ENCODE measurements at places on chromosomes 11 and 22.

DNA sequence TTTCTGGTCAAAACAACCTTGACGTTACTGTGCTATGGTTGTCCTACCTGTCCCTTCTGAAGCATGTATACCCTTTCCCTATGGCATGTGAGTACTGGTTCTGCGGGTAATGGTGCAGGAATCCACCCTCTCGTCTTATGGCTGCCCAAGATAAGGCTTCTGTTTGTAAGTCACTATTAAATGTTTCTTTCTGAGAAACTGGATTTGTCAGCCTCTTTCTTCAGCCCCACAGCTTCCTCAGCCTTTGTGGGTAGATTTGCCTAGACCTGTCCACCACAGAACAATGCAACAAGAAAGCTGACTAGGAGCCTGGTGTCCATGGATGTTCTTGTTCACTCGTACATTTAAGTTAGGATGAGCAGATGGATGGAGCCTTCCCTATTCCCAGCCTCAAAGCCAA is 14.4 kb downstream of the MMP7 start:
- no peak for DNase-seq

DNA sequence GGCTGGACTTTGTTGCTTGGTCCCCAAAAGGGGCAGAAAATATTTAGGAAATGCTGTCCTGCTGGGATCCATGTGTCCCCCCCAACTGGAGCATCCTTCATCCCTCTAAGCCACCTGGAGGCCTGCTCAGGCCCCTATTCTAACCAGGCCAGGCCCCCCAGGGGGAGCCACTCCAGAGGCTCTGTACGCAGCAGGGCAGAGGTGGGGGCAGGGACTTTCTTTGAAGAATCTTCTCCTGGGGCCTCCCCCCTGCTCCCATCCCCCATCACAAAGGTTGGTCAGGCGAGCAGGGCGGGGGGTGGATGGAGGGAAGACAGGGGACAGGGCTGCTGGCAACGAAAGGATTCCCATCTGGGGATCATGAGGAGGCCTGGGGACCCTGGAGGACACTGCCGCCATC is 170.8 kb downstream of the MN1 start:
- DNase-seq, result no peak

DNA sequence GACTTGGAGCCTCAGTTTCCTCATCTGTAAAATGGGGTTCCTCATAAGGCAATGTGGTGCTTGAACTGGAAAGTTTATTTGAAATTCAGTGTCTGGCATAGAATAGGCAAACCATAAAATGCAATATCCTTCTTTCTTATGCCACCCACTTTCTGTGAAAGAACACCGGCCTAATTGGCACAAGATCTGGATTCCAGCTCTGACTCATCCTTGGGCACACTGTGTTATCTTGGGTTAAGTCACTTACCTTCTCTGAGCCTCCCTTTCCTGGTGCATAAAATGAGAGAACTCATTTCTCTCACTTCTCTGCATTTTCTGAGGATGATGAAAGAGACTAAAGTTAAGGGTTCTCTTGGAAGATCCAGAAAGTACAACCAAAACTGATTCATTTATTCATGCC is 5.1 kb downstream of the INSC start:
- DNase-seq, result no peak

DNA sequence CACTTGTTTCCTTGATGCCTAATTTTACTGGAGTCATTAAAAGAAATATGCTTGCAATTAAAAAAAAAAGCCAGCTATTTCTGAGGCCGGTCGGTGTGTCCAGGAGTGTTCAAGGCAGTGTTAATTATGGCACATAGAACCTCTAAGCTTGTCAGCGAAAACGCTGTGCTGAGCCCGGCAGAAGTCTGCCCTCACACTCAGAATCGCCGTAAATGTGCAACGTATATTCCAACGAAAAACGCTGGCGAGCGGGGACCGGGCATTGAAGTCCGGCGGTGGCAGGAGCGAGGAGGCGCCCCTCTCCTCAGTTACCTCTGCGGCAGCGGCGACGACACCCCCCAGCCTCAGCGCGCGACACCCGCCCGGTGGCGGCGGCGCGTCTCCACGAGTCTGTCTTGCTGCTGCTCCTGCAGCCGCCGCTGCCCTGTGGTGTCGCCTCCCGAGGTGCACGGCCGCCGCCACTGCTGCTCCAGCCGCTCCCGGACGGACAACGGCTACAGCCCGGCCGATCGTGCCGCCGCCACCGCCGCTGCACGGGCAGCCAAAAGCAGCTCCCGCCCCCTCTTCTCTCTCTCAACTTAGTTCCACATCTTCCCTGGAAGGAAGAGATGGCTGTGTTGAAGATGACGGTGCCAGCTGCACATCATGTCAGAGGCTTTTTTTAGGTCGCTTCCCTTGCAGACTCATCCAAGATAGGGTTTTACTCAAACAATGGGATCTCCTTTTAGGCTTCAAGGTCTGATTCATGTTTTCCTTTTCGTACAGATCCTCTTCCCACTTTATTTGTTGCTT is 56.0 kb downstream of the JAM3 start:
- no peak for DNase-seq

DNA sequence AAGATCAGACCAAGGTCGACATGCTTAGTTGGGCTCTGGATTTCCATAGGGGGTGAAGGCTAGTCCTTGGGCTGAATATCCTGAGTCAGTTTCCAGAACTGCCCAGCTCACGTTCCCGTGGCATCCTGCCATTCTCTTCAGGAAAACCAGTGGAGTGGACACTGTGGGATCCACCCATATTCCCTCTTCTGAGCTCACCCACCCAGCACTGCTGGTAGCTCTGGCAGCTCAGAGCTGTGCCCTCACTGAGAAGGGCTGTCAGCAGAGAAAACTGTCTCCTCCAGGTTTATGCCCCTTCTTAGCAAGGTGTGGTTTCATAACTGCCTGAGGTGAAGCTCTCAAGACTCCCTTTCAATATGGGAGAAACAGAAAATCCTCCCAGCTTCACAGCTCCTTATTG is 111.7 kb downstream of the GGTLC2 start:
- DNase-seq, result no peak

- DNase-seq, result no peak
These were observed 53.9 kb upstream of the TBCEL start for GRCh38 chr11:120969993-120970392.

GRCh38 chr11:77658213-77659013 is 20.8 kb upstream of the CLNS1A start:
- no peak for DNase-seq

- no peak for DNase-seq
These were observed 1.6 kb upstream of the BRSK2 start for GRCh38 chr11:1387961-1388762.

- DNase-seq, result no peak
These were observed 5.2 kb downstream of the DGAT2 start for GRCh38 chr11:75773595-75774353.

DNA sequence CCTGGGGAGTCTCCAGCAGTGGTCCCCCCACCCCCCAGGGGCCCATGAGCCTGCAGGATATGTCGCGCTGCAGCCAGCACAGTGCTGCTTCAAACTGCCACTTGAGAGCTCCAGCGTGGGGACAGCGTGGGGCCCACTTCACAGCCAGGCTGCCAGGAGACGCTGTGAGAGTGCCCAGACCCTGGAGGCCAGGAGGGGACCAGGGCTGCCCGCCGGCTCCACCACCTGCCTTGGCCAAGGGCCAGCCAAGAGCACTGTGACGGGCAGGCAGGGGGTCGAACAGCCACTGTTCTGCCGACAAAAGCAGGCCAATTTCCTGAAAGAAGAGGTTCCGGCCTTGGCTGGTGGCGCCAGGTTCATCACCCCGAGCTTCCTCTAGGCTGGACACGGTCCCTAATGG is 60.2 kb downstream of the FLRT1 start:
- no peak for DNase-seq

- DNase-seq, result no peak
These were observed 3.9 kb downstream of the MYEOV start for GRCh38 chr11:69297787-69298266.

DNA sequence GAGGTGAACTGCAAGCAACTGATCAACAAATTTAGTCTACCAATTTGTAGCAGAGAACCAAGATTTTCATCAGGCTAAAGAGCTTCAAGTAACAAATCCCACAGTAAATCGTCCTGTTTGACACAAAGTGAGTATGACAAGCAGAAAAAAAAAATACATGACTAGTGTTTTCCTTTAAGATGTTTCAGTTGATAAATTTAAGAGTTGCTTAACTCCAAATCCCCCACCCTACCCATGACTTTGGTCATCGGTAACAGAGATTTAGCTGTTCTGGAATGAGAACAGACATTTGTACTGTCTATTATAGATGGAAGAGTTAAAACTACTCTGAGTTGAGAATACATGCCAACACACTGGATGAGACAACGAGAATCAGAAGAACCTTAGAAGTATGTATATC is 165.0 kb upstream of the MTMR2 start:
- no peak for DNase-seq

DNA sequence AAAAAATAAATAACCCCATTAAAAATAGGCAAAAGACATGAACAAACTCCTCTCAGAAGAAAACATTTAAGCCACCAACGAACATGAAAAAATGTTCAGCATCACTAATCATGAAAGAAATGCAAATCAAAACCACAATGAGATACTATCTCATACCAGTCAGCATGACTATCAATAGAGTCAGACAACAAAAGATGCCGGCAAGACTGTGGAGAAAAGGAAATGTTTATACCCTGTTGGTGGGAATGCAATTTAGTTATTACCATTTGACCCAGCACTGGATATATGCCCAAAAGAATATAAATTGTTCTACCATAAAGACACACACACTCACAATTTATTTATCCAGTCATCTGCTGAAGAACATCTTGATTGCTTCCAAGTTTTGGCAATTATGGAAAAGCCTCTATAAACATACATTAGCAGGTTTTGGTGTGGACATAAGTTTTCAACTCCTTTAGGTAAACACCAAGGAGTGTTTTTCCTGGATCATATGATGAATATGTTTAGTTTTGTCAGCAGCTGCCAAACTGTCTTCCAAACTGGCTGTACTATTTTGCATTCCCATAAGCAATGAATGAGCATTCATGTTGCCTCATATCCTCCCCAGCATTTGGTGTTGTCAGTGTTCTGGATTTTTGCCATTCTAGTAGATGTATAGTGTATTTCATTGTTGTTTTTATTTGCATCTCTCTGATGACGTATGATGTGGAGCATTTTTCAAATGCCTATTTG is 28.0 kb downstream of the OR8D1 start:
- no peak for DNase-seq

DNA sequence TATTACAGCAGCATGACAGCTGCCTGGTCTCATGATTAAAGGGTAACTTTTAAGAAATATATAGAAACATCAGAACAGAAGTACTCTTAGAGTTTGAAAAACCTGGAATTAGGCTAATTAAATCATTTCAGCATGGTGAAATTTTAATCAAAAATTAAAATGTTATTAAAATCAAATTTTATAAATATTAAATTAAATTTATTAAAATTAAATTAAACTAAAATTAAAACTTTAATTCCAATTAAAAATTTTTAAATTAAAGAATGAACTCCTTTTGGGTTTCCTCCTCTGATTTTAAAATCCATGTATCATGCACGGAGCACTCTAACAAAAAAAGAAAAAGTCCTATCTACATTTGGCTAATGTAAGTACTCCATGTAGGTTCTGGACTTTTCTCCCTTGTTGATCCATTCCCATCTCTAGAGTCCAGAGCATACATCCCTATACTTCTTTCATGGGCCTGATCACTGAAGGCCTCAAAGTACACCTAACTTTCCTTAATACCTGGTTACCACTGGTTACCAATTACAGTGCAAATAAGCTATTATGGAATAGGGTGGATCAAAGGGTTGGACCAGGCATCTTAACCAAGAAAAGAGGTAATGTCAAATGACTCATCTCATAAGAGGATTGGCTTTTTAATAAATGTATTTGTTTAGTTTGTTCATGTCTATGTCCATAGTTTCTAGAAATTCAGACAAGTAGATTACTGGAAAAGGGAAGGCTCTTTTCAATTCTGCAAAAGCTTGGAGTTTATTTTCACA is 48.4 kb upstream of the MUC15 start:
- no peak for DNase-seq

- no peak for DNase-seq
These were observed 55.0 kb downstream of the CASP12 start for GRCh38 chr11:104843150-104843836.

DNA sequence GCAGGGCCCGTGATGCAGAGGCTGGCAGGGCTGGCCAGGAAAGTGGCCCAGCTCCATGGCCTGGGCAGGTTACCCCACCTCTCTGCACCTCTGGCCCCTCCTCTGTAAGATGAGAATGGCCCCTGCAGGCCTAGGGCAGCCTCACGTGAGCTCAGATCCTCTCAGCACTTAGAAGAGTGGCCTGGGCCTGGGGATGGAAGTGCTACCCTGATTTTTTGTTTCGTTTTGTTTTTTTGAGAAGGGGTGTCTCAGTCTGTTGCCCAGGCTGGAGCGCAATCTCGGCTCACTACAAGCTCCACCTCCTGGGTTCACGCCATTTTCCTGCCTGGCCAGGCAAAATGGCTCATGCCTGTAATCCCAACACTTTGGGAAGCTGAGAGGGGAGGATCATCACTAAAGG is 982 bp downstream of the APOBEC3H start:
- DNase-seq, result no peak

DNA sequence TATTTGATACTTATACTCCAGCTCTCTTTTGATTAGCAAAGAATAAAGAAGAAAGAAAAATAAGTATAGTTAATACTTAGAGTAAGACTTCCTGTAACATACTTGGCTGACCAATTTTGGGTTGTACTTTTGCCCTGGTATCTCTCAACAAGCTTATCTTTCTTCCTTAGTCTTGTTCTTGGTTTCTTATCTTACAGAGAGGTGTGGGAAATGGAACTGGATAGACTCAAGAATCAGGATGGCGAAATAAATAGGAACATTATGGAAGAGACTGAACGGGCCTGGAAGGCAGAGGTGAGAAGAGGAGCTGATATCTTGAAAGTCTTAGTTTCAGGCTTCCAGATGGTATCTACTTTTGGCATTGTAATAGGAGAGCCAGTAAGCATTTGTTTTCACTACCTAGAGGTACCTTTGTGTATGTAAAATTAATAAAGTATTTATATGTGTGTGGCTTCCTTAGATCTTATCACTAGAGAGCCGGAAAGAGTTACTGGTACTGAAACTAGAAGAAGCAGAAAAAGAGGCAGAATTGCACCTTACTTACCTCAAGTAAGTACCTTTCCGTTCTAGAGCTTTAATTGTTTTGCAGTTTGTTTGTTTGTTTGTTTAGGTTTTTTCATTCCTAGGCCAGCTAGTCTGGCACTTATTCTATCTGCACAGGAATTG is 11.3 kb upstream of the BACE1-AS start:
- DNase-seq, result no peak

DNA sequence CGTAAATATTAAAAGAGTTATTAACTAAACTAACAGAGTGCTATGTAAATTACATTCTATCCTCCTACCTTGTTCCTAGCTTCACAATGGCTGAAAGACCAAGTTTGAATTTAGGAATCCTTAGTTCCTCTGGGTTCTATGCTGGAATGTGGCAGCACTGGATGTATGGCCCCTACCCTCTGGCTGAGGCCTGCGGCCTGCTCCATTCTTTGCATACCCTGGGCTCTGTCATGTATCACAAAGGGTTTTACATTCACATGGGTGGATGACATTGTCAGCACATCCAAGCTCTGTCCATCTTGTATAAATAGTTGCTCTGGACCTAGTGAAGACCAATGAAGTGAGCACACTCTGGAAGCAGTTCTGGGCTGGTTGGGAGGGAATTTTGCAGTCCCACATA is 54.5 kb downstream of the AASDHPPT start:
- no peak for DNase-seq

Data from HTR-8/SVneo (cell line).